ENCODE measurements at places on chromosomes 11 and 22.

DNA sequence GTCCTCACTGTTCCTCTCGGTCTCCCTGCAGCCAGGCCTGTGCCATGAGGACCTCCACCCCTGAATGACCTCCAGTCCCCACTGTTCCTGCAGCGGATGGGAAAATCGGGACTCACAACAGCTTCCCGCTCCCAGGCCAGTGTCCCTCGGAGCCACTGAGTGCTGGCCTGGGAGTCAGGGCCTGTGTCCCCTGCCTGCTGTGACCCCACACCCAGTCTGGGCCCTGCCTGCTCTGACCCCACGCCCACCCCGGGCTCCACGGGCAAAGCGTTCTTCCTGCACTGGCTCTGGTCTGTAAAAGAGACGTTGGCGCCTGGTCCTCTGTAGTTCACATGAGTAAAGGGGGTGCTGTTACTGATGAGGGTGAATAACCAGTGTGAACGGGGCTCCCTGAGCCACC is 73.0 kb upstream of the SHISAL1 start:
- DNase-seq, result no peak

- DNase-seq, result peak; percentile 34
Observed at GRCh38 chr22:39938509-39939111, 21.6 kb upstream of the TMA7B start.

- no peak for DNase-seq
Observed at GRCh38 chr11:64466115-64466718, 107.3 kb downstream of the RPS6KA4 start.

DNA sequence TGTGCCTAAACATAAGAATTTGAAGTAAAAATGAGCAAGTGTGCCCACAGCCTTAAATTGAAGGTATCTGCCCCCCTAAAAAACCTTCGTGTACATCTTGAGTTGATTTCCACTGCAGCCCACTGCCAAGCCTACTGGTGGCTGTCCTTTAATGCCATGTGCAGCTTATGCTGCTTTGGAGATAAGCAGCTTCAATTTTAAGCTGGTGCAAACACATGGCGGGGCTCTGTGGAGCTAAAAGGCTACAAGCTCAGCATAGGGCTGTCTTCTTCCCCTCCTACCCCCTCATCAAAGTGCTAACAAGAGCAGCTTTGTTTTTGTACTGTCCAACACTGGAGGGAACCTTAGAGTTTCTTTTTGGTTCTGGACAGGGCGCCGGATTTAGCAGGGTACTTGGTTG is 128.5 kb upstream of the LMO1 start:
- DNase-seq, result no peak

DNA sequence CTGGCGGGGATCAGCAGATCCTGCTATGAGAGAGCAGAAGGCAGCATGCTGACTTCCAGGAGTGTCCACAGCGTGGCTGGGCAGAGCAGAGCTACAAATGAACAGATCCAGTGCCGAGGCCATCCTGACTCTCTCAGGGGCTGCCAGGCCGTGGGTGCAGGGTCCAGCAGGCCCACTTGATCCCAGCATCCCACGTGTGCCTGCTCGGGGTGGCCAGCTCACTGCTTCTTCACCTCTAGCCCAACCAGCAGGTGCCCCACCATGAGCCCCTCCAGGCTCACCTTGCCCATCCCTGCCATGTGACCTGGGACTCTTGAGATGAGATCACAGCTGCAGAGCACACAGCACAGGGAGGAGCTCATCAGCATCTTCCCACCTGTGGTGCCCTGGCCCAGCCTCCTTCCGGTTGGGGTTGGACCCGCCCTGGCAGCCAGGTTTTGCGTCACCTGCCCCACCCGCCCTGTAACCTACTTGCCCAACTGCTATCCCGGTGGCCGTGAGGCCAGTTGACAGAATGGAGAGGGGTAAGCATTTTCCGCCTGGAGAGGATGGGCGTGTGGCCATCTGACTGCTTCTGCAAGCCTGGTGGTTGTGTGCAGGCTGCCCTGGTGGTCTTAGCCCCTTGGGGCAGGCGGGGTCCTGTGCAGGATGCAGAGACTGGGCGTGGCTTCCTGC is 11.0 kb downstream of the TANGO2 start:
- peak; percentile 34 for DNase-seq

DNA sequence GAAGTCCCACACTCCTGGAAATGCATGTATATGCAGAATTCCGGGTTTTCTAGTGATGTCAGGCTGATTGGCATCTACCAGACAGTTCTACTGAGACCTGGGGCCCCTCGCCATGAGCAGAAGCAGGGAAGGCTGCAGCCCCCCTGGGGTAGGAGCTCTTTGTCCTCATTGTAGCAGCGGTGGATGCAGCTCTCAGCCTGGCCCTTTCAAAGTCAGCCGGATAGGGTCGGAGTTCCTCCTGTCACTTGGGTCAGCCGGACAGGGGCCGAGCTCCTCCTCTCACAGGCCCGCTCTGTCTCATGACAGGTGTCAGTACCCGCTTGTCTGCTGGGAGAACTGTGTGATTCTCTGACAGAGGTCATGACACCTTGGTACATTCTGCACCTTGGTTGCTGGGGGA is 30.0 kb downstream of the MRGPRD start:
- DNase-seq, result no peak

GRCh38 chr11:96696731-96697130 is 306.9 kb downstream of the JRKL start:
- DNase-seq, result no peak

- DNase-seq, result peak; percentile 69
Observed at GRCh38 chr11:68257477-68258362, 14.1 kb downstream of the C11orf24 start.

DNA sequence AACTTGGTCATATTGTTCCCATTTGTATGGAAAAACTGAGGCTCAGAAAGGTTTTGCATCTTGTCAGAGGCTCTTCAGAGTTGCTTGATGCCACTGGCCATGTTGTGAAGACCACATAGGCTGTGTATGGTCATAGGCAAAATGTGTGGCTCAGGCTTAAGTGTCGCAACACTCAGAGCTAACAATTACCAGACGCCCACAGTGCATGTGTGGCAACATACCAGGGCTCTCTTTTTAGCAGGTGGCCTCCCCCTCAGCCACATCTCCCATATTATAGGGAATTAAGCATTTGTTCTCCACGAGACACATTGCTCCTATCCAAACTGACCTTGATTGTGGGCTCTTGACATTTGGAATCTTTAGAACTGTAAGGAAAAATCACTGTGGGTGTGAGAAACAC is 802.5 kb downstream of the DLG2 start:
- DNase-seq, result no peak

- DNase-seq, result no peak
Observed at GRCh38 chr11:26780376-26781085, 58.7 kb upstream of the SLC5A12 start.

GRCh38 chr11:65833297-65834030 is at the start of gene SNX32:
SNX32 (plus strand) TSS chr11:65833963; CDS start chr11:65834066, 103 bp downstream.
- DNase-seq, result peak; percentile 86

- no peak for DNase-seq
Observed at GRCh38 chr22:42967933-42968332, 47.0 kb downstream of the PACSIN2 start.

GRCh38 chr11:79101656-79102055 is 339.2 kb downstream of the TENM4 start:
- DNase-seq, result no peak

- no peak for DNase-seq
Observed at GRCh38 chr11:76131671-76132631, 74.4 kb downstream of the WNT11 start.

DNA sequence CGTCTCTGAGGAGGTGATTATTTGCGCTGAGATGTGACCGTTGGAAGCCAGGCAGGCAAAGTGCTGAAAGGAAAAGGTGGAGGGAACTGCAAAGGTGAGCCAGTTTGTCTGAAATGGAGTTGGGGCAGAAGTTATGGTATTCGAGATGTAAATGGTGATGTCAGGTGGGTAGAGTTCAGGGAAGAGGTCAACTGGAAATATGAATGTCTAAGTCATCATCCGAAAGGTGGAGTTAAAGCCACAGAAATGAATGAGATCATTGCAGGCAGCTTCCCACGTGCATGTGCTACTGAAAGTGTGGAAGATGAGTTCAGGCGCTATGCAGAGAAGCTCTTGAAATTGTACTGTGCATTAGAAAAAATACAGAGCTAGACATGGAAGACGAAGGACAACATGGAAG is 2.2 kb upstream of the BPIFC start:
- no peak for DNase-seq

DNA sequence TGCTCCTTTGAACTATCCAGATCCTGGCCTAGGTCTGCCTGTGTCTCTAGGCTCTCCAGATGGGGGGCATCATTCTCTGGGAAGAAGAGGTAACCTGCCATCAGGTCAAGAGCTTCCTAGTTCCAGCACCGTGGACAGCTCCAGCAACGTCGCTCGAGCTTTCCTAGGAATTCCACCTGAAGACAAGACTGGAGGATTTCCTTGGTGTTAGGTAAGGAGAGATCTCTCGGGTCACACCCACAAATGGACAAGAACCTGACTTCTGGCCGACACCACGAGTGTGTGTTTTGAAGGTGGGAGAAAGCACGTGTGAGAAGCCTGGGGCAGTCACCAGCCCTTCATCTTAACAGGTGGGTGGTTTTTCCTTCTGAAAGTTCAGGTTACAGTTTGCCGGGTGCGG is 1.2 kb downstream of the PRG3 start:
- no peak for DNase-seq

- no peak for DNase-seq
Observed at GRCh38 chr11:36388071-36388470, 92.0 kb downstream of the PRR5L start.

DNA sequence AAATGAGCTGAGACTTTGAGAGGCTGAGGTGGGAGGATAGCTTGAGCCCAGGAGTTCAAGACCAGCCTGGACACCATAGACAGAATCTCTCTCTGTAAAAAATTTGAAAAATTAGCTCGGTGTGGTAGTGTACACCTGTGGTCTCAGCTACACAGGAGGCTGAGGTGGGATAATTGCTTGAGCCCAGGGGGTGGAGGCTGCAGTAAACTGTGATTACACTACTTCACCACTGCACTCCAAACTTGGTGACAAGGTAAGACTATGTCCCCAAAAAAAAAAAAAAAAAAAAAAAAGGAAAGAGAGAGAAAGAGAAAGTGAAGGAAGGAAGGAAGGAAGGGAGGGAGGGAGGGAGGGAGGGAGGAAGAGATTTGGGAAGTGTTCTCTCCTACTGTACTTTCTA is 25.3 kb downstream of the RRP8 start:
- DNase-seq, result no peak

DNA sequence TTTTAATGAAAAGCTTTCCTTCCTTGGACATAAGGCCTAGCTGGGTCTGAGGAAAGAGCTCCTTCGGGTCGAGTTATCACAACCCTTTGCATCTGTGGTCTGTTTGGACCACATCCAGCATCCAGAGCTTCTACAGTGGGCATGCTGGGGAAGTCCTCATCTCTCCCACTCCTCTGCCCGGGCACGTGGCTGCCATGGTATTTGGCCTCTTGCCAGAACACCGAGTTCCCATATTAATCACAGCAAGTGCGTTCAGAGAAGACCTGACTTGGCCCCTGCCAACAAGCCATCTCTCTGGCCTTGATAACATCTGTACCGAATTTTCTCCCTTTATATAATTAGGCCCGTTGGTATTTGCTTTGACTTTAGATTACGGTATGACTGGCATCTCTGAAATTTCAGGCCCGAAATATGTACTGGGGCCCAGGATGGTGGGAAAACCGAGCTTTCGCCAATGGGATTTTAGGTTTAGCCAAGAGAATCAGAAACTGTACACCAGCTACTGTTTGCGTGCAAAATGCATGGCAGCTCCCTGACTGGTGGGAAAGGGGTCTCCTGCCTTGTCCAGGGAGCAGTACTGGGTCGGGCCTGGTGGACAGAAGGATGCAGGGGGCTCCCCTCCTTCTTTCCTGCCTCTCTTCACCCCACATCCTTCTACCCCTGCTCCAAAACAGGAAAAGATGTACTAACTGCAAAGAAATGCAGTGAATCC is 90.0 kb downstream of the MICAL2 start:
- DNase-seq, result no peak

DNA sequence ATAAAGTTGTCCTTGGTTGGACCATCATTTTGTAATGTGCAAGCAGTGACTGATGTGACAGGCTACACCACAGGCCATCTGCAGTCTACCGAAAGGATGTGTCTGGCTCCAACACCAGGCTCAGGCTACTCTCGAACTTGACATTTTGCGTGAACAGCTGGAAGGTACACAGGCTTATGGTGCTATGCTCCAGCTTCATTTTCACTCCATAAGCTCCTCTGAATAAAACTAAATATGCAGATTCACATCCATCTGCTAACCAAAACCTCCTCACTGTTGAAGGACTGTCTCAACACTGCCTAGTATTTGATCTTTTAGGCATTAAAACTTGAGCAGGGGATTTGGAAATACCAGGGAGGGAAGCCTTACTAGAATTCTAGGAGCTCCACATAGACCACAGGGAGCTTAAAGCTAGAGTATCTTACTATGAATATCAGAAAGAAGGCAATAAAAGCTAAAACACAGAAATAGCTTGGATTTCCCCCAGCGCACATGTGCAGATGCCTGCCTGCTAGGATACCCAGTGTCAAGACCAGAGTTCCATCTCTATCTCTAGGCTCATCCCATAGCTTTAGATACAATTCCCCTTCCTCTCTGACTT is 383.9 kb upstream of the FAT3 start:
- no peak for DNase-seq
